ENCODE measurements at places on chromosomes 5 and 9.

DNA sequence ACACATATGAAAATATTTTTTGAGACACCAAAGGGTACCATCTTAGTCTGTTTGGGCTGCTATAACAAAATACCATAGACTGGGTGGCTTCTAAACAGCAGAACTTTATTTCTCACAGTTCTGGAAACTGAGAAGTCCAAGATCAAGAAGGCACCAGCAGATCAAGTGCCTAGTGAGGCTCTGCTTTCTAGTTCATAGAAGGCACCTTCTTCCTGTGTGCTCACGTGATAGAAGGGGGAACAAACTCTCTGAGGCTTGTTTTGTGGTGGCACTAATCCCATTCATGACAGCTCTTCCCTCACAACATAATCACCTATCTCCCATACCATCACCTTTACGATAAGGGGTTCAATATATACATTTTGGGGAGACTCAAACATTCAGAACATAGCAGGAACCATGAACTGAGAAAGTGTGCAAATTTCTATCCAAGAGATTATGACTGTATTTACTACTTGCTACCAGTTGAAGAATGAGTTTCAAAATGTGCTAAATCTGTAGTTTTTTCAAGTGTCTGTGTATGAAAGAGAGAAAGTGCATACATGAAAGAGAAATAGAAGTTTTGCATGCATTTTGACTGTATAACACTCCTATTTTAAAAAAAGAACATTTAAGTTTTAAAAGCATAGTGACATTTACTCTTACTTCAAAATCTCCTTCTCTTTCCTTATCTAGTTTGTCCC is 207.3 kb downstream of the PARP8 start:
- no peak for DNase-seq

DNA sequence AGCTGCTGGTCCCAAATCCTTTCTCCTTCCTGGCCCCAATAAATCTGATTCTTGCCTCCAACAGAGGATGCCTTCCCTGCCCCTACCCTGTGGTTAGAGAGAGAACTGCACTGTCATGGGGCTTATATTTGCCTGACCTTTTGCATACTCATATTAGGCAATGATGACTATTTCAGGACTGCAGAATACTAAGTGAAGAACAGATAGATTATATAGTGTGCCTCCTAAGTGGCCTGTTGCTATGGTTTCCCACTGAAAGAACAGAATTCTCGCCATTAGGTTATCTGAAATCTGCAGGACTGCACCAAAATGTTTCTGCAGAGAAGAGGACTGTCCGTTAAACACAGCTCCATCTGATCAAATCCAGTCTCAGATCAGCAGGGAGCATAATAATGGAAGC is 87.3 kb upstream of the CCNG1 start:
- no peak for DNase-seq

- DNase-seq = no peak
Observed at GRCh38 chr5:72066705-72067107, 40.6 kb upstream of the MAP1B start.

DNA sequence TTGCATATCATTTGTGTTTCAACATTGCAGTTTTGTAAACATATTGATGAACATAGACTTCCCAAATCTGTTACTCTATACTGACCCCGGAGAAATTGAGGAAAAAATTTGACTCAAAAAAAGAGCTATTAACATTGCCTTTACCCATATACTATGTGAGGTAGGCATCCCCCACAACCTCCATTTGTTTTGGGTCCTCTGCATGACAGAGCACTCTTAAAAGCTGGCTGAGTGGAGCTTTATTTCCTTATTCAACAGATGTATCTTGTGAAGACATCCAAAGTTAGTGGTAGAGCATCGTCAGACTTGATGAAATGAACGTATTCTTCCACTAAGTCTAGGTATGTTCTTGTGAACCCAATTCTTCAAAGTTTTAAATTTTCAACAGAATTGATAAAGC is 310.5 kb downstream of the CDH9 start:
- DNase-seq = no peak

DNA sequence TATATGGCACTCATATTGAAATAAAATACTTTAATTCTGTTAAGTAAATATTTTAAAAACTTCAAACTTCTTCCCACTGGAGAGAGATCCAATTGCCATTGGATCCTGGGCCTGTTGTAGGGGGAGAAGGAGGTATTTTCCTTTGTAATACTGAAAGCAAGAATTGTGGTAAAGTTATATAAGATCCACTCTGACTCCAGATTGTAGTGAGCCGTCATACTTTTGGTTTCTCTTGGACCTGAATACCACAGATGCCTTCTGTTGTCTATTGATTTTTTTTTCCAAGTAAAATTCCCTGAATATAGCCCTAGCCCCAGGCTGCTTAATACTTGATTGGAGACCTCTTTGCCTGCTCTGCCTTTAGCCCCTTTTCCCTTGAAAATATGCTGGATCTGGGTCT is 86.9 kb downstream of the ATG10 start:
- no peak for DNase-seq

GRCh38 chr5:99045871-99046270 is 117.1 kb upstream of the CHD1 start:
- no peak for DNase-seq

- DNase-seq = no peak
Observed at GRCh38 chr9:134605966-134606357, 35.6 kb upstream of the COL5A1 start.

- no peak for DNase-seq
Observed at GRCh38 chr9:118129541-118129940, 425.3 kb downstream of the TLR4 start.

- peak; percentile 53 for DNase-seq
Observed at GRCh38 chr5:116453988-116454411, 120.6 kb downstream of the SEMA6A start.

DNA sequence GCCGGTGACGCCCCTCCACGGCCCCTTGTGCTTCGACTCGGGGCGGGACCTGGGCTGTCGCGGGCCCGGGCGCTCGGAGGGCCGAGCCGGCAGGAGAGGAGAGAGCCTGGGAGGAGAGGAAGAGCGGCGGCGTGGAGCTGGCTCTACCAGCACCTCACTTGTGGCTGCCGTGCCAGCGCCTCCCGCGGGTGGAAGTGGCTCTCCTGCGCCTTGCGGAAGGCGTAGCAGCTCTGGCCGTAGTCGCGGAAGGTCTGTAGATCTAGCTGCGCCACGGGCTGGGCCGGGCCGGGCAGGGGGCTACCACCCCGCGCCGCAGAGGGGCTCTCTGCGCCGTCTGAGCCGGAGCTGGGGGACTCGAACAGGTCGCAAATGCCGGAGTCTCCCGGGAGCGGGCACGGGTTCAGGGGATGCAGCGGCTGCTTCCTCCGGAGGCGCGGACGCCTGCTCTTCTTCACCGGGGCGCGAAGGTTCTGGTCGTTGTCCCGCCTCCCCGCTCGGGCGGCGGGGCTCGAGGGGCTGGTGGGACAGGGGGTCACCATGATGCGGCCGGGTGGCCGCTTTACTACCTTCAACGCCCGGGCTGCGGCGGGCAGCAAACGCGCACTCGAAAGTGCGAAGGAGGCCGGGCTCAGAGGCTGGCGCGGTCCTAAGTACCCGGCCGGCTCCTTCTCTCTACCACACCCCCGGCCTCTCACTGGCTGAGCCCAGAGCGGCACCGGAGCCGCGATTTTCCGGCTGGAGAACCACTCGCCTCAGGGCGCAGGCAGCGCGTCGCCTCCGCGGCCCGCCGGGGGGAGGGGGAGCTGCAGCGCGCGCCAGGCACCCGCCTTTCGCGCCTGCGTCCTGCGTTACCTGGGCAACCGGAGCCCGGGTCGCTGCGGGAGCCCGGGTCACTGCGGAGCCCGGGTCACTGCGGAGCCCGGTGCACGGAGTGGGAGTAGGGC is at the start of gene CCNO:
Gene CCNO (minus strand): TSS at position 624 of the 944 bp plus-strand sequence. CDS start 85 bp downstream, at position 539.
- DNase-seq = peak; percentile 57

DNA sequence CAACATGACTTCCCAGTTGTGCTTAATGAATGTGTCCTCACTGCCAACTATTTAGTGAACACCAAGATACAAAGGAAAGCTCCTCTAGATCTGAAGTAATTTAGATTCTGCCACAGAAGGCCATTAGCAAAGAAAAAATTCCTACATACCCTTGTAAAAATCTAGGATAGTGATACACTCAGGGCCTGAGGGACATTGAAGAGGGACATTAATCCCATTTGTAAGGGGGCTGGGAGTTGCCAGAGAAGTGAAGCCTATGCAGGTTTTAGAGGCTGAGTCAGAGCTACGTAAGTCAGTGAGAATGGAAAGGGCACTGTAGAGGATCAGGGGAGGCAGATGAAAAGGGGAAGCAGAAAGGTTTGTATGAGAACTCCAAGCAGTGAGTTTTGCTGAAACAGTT is 286.9 kb upstream of the TARS1 start:
- no peak for DNase-seq

DNA sequence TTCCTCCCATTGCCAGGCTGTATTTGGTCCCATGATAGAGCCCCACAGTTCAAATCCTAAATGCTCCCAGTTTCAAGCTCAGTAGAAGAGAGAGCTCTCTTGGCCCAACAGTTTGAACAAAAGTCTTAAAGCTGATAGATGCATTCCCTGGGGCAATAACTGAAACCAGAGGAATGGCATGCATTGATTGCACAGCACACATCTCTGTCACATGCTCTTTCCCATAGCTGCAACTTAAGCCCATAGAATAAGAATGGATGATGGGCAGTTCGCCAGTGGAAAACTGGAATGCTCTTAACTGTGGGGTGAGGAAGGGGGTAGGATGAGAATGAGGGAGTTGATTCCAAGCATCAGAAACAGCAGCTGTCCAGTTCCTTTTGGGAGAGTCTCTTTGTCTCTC is 1942.4 kb upstream of the WWC1 start:
- DNase-seq = no peak

DNA sequence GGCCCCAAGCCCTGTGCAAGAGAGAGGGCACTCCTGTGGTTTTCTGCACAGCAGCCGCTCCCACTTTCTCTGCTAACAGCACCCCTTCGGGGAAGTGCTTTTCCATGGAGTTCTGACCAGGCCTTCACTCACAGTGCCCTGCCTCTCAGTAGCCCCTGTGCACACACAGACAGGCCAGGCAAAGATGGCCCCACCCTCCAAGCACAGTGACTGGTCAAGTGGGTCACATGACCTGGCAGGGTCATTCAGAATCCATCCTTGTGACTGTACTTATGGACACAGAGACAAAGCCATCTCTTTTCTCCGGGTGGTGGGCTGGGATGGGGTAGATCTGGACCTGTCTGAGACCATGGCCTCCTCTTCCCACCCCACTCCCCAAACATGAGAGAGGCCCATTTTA is 82.5 kb downstream of the PSD2 start:
- no peak for DNase-seq

DNA sequence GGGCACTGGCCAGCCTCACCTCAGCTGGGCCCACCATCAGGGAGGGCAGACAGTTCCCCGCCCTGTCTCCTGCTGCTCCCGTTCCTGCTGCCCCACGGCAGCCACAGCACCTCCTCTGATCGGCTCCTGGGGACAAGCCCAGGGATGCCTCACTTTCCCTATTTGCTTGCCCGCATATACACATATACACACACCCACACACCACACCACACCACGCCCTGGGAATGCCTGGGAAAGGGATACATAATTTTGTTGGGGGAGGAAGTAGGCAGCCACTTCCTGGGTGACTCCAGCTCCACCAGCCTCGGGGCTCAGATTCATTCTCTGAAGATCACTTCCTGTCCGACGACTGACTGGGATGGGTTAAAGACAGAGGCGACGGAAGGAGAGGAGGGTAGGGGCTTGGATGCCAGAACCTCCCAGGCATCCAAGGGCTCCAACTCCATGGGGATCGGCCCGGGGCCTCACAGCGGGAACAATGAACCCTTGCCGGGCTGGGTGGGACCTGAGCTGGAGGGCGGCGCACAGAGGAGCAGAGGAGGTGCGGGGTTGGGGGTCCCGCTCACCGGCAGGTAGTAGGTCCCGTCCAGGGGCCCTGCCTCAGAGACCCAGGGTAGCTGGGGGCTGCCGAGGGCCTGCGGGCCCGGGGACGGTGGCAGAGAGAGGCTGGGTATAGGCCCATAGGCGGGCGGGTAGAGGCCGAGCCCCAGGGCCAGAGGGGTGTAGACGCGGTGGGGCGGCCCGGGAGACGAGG is 2.0 kb upstream of the MZB1 start:
- no peak for DNase-seq

DNA sequence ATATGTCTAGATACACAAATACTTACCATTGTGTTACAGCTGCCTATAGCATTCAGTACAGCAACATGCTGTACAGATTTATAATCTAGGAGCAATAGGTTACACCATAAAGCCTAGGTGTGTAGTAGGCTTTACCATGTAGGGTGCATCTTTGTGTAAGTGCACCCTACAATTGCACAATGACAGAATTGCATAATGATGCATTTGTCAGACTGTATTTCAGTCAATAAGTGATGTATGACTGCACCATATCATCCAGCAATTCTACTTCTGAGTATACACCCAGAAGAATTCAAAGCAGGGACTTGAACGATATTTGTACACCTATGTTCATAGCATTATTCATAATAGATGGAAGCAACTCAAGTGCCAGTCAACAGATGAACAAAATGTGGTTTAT is 100.4 kb upstream of the SLC44A1 start:
- no peak for DNase-seq

GRCh38 chr5:3302228-3302627 is 293.4 kb upstream of the IRX1 start:
- DNase-seq = no peak

DNA sequence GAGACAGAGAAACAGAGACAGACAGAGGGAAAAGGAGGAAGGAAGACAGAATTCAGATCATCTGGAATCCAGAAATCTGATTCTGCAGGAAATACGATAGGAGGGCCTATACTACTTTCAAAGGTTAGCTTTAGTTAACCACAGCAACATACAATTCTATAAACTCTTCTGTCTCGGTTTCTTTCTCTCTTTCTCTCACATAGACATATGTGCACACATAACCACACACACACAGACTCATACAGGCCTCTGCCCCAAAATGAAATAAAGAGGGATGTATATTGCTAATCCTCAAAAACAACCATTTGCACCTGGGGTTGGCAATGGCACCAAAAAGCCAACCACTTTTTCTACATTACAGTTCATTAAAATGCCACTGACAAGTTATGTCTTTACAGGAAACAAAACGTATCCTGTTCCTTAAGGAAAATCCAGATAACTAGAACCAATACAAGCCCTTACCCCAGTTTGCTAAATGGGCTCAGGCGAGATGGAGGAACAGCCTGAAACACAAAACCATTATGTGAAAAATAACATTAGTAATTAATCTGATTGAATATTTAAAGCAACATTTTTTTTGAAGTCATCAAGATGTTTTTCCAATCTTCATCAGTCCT is 372.3 kb upstream of the CCNH start:
- no peak for DNase-seq

DNA sequence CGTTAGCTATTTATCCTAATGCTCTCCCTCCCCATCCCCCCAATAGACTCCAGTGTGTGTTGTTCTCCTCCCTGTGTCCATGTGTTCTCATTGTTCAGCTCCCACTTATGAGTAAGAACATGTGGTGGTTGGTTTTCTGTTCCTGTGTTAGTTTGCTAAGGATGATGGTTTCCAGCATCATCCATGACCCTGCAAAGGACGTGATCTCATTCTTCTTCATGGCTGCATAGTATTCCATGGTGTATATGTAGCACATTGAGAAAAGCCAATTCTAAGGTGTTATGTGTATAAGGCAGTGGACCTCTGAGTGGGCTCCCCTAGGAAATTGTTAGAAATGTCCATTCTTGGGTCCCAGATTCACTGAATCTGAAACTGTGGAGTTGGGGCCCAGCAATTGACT is 103.1 kb upstream of the MYO10 start:
- no peak for DNase-seq

- no peak for DNase-seq
Observed at GRCh38 chr9:5899292-5899691, 8.6 kb downstream of the MLANA start.

GRCh38 chr5:167898361-167899042 is 392.9 kb upstream of the WWC1 start:
- DNase-seq = no peak

- no peak for DNase-seq
Observed at GRCh38 chr5:15757103-15757502, 257.1 kb downstream of the FBXL7 start.

GRCh38 chr5:65100911-65101631 is 332.3 kb downstream of the CWC27 start:
- peak; percentile 30 for DNase-seq
